ENCODE measurements at places on chromosomes 1 and 21.
A peak's percentile ranks its signal among the peaks of the same experiment; 100 is the strongest.

DNA sequence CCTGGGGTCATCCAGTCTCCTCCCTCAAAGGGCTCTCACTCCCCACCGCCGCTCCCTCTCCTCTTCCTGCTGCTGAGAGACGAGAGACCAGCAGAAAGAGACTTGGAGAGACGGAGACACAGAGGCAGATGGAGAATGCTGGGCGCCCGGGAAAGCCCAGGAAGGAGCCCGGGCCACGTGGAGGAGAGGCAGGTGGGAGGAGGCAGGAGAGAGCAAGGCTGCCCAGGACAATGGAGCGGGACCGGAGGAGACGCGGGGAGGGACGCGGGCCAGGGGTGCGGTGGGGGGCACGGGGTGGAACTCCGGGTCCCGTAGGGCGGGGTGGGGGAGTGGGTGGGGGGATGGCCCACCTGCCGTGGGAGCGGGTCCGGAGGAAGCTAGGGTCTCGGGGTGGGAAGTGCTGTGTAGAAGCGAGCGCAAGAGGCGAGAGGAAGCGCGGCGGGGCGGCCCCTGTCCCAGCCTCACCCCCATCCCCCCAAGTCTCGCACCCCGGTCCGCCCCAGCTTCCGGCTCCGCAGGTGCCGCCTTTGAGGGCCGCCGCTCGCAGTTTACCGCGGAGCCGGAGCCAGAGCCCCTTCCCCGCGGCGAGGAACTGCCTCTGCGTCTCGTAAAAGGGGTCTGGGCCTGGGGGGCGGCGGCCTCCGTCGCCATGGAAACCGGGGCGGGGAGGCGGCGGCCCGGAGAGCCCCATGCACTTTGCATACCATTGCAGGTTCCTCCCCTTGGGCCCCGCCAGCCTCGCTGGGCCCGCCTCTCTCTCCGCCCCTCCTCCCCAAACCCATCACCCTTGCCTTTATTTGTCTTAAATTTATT lies 11.7 kb upstream of the EPHA2 start:
- peaks cover 21% of the 10 kb centered on the region for H3K4me1 ChIP-seq
- no peak overlapping the region for H3K27ac ChIP-seq
- DNase-seq, result no peak
- no peaks in the 10 kb centered on the region for H3K27me3 ChIP-seq
- peak overlapping the region; percentile 51 for H3K4me3 ChIP-seq

DNA sequence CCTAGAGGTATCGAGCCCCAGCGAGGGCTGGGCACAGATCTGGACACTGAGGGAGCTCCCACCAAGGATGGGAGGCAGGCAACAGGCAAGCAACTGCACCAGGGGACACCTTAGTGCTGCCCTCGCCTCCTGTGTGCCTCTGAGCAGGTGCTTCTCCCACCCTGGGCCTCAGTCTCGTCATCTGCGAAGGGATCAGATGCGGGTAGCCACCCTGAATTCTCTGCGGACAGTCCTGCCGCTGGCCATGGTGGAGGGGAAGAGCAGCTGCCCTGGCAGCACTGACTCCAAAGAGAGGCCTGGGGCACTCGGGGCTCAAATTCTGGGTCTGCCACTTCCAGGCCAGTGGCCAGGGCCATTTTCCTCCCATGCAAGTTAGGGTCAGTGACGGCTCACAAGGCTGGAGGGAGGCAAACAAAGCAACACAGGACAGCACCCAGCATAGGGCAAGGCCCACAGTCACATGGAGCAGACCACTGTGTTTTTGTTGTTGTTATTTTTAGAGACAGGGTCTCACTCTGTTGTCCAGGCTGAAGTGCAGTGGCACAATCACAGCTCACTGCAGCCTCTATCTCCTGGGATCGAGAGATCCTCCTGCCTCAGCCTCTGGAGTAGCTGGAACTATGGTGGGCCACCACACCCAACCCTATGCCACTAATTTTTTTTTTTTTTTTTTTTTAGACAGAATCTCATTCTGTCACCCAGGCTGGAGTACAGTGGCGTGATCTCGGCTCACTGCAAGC lies 7.1 kb upstream of the SDC3 start:
- H3K27me3 ChIP-seq, result no peaks in the 10 kb centered on the region
- no peak for DNase-seq
- H3K4me1 ChIP-seq, result peaks cover 20% of the 10 kb centered on the region
- no peak overlapping the region for H3K27ac ChIP-seq
- H3K4me3 ChIP-seq, result no peak overlapping the region
- H3K36me3 ChIP-seq, result no peaks in the 10 kb centered on the region

DNA sequence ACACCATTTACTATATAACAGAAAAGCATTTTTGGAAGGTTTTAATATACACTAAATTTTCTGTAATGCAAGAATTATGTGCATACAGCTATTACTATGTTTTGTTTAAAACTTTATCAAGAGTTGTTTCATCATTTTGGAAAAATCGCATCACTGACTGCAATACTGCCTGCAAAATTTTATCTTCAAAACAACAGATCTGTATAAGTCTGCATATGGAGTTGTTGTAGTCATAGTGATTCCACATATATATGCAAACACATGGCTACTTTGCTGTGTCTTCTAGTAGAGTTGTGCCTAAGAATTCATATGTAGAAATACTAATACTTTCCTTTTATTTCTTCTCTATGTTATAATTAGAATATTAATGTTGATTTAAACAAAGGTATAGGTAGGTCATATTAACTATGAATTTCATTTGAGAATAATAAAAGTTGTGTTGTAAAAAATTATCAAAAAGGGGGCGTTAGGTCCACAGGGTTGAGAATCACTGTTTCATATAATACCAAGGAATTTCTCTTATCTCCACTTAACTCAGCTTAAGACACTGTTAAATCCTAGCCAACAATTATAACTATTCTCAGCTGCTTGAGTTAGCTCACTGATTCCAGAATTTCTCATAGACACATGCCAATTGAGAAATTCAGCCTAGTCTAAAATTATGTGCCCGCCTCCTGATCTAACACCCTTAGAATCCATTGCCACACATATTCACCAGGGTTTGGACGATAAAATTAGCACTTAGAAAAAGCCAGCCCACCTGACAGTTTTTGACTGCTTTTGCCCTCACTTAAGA lies 22.9 kb upstream of the LAMC1 start:
- DNase-seq, result no peak
- H3K36me3 ChIP-seq, result no peaks in the 10 kb centered on the region
- no peak overlapping the region for H3K4me3 ChIP-seq
- no peaks in the 10 kb centered on the region for H3K27me3 ChIP-seq
- no peak overlapping the region for H3K27ac ChIP-seq
- peaks cover 10% of the 10 kb centered on the region for H3K4me1 ChIP-seq

DNA sequence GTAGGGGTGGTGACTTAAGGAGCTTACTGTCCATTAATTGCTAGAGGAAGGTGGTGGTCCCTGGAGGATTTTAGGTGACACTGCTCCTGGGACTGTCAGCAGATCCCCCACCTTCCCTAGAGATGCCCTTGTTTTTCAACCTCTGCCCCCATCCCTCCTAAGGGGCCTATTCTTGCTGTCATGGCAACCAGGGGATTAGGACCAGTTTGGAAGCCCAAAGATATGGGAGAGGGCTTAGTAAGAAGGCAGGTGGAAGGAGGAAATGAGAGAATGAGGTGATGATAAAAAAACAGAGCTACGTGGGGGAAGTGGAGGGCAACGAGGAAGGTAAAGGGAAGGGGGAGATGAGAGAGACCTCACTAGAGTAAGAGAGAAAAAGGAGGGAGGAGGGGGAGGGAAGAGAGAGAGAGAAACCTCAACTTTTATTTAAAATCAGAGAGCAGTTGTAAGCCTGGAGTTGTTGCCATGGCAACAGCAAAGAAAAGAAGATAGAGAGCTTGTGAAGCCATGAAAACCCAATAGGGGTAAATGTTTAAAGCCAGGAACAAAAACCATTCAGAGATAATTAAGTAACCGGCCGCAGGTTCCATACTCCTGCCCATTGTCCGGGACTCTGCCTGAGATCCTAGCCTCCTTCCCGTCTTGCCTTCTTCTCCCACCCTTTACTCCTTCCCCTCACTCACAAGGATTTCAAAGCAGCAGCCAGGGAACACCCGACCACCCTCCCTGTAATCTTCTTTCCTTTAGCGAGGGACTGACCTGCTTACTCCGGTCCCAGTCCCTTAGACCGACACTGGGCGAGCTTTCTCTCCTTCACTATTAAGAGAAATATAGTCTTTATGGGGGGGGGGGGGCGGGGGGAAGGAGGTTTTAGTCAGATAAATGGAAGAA lies 20.6 kb downstream of the KIRREL1 start:
- no peaks in the 10 kb centered on the region for H3K27me3 ChIP-seq
- peaks cover 66% of the 10 kb centered on the region for H3K4me1 ChIP-seq
- no peak for DNase-seq
